ENCODE measurements at places on chromosomes 5 and 9.

GRCh38 chr9:100999906-101000544 lies 28.5 kb upstream of the PLPPR1 start:
- ATAC-seq = no peak

DNA sequence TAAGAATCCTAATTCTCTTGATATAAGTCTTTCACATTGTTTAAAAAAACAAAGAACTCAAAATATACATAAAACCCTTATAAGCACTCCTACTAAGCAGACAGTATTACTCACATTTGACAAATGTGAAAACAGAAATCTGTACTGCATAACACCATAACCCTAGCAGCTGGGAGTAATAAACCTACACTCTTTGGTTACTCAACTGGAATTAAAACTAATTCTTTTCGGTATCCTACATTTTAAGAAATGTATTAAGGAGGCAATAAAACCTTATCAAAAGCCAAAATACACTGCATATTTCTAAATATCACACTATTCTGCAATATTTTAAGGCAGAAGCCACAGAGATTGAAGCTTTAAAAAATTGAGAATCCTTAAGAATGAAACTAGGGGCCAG lies 6.8 kb downstream of the AUH start:
- ATAC-seq = no peak

DNA sequence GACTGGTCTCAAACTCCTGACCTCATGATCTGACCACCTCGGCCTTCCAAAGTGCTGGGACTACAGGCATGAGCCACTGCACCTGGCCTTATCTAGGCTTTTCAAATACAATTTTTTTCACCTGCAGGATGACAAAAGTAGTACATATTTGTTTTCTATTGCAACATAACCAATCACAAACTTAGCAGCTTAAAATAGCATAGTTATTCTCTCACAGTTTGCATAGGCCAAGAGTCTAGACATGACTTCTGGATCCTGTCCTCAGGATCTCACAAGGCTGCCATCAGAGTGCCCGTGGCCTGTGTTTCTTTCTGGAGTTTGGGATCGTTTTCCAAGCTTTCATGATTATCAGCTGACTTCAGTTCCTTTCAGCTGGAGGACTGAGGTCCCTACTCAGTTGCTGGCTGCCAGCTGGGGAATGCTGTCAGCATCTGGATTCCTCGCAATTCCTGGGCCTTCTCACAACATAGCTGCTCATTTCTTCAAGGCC lies 348.9 kb downstream of the ARHGEF28 start:
- no peak for ATAC-seq

- ATAC-seq = no peak
Measured at GRCh38 chr9:23731353-23731752, 94.7 kb downstream of the ELAVL2 start.

- no peak for ATAC-seq
Measured at GRCh38 chr5:81020478-81021167, 60.5 kb downstream of the RASGRF2 start.

DNA sequence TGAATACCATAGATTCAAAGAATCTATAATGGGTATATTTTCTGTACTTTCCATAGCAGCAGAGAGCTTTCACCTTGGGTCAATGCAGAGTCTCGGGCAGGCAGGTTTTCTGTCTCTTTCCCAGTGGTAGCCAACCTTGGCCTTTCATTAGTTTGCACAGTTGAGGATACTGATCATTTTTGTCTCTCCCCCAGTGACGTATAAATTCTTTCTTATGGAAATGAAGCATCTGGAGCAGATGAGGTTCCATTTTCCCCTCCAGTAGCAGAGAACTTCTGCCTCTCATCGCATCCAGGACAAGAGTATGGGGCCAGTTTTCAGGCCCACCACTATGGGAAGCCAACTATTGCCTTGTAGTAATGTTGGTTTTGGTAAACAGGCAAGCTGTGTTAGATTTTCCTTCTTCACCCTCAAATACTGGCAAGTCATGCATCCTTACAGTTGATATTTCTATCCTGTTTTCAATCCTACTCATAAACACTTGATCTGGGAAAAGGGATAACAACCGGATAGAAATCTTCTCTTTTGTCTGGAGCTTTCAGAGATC lies 845.2 kb upstream of the CDH18 start:
- no peak for ATAC-seq

DNA sequence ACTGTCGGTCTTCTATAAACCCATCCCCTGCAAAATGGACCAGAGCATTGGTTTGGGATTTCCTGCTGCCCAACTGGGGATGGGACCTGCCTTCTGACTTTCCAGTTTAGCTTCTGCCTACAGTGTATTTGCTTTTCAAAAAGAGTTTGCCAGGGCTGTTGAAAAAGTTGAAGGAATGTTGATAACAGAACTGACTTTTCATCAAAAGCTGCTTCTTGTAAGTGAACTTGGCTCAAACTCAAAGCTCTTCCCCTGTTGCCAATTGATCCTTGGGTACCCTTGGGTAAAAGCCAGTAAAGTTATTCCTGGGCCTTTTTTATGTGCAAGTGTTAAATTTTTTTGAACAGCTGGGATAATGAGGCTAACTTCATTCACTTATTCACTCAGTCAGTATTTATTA lies 142.9 kb upstream of the SLC30A5 start:
- ATAC-seq = no peak

DNA sequence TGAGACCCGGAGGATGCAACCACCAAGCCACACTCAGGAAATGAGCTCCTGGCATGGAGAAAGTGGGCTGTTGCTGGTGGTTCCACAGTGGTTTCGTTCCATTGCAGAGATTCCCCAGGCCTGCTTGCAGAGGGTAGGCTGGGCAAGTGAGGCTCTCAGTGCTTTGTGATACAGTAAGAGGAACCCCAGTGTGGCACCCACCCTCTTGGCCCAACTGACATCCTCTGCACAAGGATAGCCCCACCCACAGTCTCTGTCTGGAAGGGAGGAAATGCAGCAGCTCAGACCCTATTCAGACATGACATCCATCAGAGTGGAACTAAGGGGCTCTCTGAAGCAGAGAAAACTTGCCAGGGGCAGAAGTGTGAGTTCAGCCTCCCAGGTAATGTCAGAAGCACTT lies 69.6 kb upstream of the FSTL4 start:
- no peak for ATAC-seq

GRCh38 chr9:130847306-130848217 lies 12.5 kb downstream of the ABL1 start:
- ATAC-seq = peak; percentile 92

DNA sequence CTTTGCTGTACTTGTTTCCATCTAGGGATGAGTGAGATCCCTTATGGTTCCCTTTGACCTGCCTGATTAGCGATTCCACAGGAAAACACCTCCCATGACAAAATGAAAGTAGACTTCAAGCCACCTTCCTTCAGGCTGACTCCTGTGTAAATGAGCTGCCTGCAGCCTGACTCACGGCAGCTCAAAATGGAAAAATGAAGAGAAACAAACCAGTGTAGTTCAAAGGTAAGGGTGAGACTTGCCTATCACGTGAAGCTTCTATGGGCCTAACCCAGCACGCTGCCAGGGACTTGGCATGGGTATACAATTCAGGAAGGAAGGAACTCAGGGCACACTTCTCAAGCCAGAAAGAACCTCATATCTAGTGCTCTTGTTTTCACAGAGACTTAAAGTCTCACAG lies 110.1 kb upstream of the LRRTM2 start:
- no peak for ATAC-seq

DNA sequence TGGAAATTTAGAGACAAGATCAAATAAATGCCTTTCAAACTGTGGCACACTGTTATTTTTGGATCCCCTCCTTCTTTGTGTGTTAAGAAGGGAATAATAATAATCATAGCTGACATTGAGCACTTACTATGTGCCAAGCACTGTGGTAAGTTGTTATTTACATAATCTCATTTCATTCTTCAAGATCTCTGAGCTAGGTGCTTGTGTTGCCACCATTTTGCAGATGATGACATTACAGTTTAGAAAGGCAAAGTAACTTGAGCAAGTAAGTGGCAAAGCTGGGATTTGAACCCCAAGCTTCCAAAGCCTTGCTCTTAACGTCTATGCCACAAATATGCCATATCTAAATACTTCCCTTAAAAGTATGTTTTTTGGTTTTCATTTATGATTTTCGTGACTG lies 121.8 kb upstream of the TMEM161B start:
- ATAC-seq = no peak

- no peak for ATAC-seq
Measured at GRCh38 chr5:78634634-78635033, 13.9 kb downstream of the LHFPL2 start.

DNA sequence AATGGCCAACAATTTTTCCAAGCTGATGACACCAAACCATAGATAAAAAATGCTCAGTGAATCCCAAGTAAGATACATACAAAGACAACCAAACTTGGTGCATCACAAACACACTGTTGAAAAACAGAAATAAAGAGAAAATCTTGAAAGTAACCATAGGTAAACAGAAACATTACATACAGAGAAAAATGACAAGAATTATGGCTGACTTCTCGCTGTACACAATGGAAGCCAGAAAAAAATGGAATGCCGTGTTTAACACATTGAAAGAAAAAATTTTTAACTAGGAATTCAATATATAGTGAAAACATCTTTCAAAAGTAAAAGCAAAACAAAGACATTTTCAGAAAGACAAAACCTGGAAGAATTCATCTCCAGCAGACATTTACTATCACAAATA lies 20.6 kb downstream of the DAP start:
- ATAC-seq = no peak

GRCh38 chr5:172163346-172163745 lies 24.7 kb downstream of the STK10 start:
- peak; percentile 32 for ATAC-seq

DNA sequence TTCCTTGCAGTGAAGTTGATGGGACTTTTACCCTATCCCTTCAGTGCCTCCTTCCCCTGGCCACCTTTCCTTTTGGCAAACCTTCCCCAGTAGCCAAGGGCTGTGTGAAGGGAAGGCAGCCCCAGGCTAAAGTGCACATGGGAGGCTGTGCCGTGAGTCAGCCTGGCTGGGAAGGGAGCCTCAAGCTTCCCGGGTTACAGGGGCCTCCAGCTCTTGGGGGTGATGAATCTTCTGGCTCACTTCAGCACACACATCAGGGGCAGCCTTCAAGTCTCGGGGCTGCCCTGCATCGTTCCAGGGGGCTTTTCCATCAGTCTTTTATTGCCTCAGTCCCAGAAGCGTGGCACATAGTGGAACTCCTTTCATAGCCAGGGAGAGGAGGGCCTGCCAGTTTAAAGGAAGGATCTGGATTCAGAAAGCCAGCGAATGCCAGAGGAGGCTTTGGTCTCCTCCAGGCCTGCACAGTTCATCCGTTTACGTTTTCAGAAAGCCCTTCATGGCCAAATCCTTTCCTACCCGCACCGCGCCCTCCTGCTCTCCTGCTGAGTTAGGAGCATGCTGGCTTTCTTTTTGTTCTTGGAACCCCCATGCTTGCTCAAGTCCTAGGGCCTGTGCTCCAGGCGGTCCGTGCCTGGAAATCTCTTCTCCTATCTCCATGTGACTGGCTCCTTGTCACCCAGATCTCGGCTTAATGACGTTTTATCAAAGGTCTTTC lies 134.8 kb upstream of the KLF4 start:
- ATAC-seq = peak; percentile 71

GRCh38 chr9:23598994-23599393 lies 227.0 kb downstream of the ELAVL2 start:
- no peak for ATAC-seq

DNA sequence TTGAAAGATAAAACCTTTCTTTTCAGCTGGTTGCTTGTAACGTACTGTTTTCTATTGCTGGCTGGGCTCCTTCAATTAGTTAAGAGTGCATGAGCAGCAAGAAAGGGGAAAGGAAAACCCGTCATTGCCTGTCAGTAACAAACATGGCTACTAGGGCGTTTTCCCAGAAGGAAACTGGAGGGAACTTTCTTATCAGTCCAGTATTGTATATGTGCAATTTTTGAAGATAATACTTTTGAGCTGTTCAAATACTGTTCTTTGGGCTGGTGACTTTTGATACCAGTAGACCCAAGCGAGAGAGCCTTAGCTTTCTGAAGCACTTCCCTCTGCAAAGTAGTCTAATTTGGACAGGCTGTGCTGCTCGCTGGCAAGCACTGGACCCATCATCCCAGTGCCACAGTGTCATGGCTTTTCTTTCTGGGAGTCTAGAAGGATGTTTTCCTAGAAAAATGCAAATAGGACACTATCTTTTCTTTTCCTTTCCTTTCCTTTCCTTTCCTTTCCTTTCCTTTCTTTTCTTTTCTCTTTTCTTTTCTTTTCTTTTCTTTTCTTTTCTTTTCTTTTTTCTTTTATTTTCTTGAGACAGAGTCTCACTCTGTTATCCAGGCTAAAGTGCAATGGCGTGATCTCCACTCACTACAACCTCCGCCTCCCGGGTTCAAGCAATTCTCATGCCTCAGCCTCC lies 149.9 kb upstream of the SMIM23 start:
- no peak for ATAC-seq

- no peak for ATAC-seq
Measured at GRCh38 chr9:131188976-131189375, 63.6 kb downstream of the NUP214 start.

DNA sequence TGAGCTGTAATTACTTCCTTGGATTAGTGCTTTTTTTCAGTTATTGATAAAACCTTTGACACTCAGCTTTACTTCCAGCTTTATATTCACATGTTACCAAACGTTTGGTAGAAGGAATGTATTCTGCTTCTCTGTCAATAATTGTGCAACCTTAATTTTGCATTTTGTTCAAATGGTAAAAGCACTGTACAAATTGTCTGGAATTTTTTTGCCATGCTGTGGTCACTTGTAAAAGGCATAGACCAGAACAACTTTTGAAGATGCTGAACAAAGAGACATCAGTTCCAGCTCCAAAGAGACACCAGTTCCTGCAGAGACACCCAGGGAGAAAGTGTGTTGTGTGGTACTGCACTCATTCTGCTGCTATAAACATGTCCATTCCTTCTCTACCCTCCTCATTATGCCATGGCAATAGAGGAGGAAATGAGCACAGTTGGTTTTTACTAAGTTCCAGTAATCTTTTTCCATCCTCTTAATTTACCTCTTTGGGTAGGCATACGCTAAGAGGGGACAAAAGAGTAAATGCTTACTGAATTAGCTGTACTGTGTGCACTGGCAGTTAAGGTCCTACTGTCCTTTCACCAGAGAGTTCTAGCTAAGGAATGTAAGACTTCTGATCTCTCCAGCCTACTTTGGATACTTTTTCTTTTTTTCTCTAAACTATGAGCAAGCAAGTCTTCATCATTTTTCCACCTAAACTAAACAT lies 387.4 kb downstream of the FGF10 start:
- no peak for ATAC-seq

DNA sequence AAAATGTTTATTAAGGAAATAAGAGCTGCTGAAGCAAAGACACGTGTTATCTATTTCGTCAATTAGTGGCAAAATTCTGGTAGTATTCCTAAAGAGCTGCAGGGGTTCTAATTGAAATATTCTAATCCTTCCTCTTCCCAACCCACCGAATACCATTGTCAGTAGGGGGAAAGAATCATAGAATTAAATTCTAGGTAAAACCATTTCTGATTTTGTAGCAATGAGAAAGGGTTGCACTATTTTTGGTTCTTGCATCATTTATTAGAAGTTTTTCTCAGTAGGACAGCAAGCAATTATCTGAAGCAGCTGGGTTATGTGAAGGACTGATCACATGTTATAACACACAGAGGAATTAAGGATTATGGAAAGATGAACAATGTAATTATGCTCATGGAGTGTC lies 80.3 kb upstream of the SEMA6A start:
- ATAC-seq = no peak

GRCh38 chr5:40429258-40430100 lies 250.2 kb upstream of the PTGER4 start:
- peak; percentile 51 for ATAC-seq

GRCh38 chr9:98551511-98552286 lies 157.0 kb downstream of the GABBR2 start:
- no peak for ATAC-seq

GRCh38 chr9:71819115-71819739 lies 50.9 kb upstream of the CEMIP2 start:
- no peak for ATAC-seq
